Activated T-helper 1 cell treated with Interleukin-2 at 50 U/mL for 16 hours (primary cell): ENCODE measurements at places on chromosomes 4 and X.
A peak's percentile ranks its signal among the peaks of the same experiment; 100 is the strongest.

DNA sequence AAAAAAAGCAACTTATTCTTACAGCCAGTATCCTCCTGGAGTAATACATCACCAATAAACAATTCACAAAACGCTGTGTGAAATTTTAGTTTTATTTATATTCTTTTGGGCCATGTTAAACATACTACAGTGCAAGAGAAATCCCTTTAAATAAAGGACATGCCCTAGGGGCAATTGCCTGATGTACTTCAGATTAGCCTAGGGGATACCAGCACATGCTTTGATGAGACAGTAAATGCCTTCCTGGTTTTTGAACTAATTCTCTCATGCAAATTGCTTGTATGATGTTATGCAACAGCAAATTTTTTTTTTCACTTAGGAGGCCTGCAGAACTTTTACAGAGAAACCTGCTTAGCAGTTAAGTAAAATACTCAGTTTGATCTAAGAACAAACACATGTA lies 711.9 kb upstream of the FRG1 start:
- DNase-seq: no peak

DNA sequence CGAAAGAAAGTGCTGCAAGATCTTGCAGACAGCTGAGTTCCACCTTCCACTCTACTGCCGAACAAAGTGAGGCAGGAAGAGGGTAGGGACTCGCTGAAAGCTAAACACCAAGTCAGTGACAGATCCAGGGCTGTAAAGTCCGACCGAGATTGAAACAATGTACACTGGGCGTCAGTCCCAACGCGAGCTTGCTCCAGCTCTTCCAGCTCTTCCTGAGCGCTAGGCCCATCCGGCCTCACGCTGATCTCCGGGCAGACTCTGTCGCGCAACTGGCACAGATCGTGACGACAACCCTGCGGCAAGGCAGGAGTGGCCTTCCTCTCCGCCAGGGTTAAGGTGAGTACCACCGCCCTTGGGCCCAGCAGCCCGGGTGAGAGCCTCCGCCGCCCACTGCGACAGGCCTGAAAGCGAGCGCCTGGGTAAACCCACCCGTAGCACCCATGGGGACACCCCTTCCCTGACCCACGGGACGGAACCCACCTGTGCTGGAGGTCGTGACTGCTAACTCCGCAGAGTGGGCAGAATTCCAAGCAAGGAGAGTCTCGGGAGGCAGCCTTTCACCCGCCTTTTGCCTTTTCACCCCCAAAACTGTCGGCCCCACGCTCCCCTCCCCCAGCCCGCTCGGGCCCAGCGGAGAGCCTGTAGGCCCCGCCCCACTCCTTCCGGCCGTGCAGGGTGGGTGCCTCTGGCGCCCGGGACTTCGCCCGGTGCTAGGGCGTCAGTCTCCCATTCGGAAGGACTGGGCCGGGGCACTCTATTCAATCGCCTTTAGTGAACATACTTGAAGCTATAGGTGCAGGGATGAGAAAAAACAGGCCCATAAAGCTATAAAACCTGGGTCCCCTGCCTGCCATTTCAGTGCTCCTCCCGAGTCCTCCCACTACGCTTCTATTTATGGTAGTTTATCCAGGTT lies at the start of gene TMLHE:
Gene TMLHE (minus strand): TSS at position 641 of the 913 bp plus-strand sequence. CDS start 67,676 bp downstream, outside the sequence.
- peak; percentile 39 for DNase-seq

GRCh38 chr4:105933083-105933482 lies 37.8 kb downstream of the NPNT start:
- DNase-seq: no peak

DNA sequence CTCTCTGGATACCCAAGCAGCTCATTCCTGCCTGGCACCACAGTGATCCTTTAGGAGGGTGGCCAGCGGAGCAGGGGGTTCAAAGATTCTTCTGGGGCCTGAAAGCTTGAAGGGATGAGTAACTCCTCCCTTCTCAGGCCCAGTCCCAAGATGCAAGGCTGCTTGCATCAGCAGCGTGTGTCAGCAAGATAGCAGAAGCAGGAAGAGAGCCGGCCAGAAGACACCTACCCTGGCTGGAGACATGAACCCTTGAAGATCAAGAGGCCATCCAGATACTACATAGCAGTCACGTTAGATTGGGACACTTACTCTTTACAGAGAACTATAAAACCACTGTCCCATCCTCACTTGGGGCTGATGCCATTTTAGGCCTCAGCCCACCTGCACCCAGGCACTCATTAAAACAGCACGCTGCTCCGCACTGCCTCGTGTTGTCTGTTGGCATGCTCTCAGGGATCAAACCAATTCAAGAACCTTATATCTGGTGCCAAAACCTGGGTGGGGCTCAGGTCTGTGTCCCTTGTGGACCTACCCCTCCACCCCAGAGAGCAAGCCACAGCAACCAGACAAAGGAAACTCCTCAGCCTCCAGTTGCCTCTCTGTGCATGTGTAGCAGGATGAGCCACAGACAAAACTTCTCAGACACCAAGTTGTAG lies 6.5 kb downstream of the UGT2B17 start:
- DNase-seq: no peak

- no peak for DNase-seq
Observed at GRCh38 chrX:94288325-94288724, 614.3 kb downstream of the FAM133A start.

- DNase-seq: no peak
Observed at GRCh38 chrX:99192421-99192820, 1217.7 kb downstream of the PCDH19 start.

- DNase-seq: no peak
Observed at GRCh38 chr4:43758836-43759235, 689.8 kb downstream of the KCTD8 start.

DNA sequence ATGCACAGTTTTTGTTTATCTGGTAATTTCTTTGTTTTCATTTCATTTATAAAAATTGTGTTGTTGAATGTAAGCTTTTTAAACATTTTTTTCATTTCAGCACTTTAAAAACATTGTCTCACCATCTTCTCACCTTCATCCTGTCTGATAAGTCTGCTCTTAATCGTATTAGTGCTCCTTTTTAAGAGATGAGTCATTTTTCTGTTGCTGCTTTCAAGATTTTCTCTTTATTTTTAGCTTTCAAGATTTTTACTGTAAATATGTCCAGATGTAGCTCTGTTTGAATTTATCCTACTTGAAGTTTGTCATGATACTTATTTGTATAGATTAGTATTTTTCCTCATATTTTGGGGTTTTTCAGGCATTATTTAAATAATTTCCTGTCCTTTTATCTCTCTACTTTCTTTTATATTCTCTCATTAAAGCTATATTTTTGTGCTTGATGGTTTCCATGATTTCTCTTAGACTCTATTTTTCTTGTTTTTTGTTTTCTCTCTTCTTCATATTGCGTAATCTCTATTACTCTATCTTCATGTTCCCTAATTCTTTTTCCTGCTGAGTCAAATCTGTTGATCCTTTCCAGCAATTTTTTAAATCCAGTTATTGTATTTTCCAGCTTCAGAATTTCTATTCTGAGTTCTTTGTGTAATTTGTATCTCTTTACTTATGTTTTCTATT lies 1400.4 kb upstream of the PCDH7 start:
- DNase-seq: no peak

- DNase-seq: no peak
Observed at GRCh38 chrX:3777416-3777815, 64.0 kb upstream of the PRKX start.

GRCh38 chrX:37829721-37830120 lies 17.6 kb downstream of the DYNLT3 start:
- no peak for DNase-seq

DNA sequence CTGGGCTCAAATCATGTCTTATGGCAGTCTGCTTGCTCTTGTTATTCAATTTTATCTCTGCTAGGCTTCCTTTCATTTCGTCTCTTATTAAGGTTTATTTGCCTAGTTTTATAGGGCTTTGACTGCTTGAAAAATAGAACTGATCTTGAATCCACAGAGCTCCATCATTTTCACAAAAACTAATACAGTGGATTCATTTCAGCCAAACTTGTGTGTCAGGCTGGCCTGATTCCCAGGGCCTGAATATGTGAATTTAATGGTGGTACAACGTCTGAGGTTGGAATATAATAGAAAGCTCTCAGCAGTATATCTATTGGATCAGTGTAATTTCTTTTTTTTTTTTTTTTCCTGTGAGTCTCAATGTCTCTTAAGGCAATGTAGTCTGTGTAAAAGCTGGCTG lies 123.3 kb downstream of the POU4F2 start:
- no peak for DNase-seq

- no peak for DNase-seq
Observed at GRCh38 chr4:175297965-175298565, 379.9 kb downstream of the ADAM29 start.

DNA sequence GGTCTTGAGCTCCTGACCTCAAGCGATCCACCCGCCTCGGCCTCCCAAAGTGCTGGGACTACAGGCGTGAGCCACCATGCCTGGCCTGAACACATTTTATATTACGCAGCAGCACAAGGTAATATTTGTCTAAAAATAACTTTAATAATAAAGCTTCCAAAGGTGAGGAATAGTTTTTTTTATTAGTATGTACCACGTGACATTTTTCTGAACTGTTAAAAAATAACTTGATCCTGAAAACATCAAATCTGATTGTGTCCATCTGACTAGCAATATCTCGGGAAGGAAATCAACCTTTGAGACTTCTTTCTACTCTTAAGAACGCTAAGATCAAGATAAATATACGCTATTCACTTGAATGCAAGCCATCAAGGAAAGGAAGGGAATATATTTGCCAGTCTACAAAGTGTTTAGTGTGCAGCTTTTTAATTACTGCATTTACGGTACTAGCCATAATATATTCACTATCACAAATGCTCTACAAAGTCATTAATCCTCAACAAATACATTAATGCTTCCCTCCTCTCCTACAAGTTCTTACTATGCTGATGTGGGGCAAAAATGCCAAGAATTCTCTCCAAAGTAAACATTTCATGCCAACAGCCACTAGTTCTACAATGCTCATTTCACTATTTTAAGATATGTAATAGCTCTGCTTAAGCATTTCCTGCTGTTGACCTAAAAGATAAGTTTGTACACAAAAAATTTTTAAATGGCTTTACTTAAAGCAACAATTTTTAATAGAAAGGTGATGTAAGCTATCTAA lies 143.6 kb downstream of the APBB2 start:
- no peak for DNase-seq

DNA sequence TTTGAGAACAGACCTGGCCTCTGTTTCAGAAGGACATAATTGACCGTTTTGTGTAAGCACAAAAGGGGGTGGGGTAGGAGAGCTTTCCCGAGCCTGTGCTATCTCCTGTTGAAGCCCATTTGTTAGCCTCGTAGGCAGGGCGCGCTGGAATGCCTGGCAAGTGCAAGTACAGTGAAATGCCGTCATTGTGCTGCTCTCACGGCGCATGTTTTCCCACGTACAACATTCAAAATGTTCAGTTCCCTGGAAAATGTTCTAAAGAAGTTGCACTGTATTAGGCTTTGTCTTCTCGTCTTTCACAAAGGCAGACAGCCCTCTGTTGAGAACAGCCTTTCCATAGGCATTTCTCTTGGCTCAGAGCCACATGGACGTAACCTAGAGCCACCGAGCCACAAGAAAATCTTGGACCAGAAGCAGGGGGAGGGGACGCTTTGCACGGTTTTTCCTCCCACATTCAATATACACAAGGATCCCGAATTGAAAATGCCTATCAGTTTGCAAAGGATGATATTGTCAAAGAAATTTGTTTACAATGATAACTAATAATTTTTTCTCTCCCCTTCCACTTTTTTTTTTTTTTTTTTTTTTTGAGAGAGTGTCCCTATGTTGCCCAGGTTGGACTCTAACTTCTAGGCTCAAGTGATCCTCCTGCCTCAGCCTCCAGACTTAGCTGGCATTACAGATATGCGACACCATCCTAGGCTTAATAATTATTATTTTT lies 54.6 kb upstream of the RAPGEF2 start:
- DNase-seq: no peak

- no peak for DNase-seq
Observed at GRCh38 chr4:39636531-39637184, 2.0 kb downstream of the SMIM14 start.

- DNase-seq: no peak
Observed at GRCh38 chr4:78100060-78100459, 42.9 kb downstream of the FRAS1 start.

- DNase-seq: no peak
Observed at GRCh38 chr4:26030260-26030667, 116.2 kb downstream of the SMIM20 start.

DNA sequence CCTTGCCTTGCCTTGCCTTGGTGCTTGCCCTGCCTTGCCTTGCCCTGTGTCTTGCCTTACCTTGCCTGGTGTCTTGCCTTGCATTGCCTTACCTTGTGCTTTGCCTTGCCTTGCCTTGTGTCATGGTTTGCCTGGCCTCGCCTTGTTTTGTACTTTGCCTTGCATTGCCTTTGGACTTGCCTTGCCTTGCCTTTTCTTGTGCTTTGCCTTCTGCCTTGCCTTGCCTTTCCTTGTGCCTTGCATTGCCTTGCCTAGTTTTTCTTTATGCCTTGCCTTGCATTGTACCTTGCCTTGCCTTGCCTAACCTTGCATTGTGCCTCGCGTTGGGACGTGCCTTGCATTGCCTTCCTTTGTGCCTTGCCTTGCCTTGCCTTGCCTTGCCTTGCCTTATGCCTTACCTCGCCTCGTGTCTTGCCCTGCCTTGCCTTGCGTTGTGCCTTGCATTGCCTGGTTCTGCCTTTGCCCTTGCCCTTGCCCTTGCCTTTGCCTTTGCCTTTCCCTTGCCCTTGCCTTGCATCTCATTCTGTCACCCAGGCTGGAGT lies 82.8 kb downstream of the TAB3 start:
- no peak for DNase-seq

GRCh38 chr4:107153228-107153627 lies 117.1 kb upstream of the DKK2 start:
- DNase-seq: no peak

- DNase-seq: no peak
Observed at GRCh38 chrX:19156186-19156585, 33.9 kb upstream of the ADGRG2 start.

- no peak for DNase-seq
Observed at GRCh38 chrX:108090491-108091263, 665 bp downstream of the PSMD10 start.

DNA sequence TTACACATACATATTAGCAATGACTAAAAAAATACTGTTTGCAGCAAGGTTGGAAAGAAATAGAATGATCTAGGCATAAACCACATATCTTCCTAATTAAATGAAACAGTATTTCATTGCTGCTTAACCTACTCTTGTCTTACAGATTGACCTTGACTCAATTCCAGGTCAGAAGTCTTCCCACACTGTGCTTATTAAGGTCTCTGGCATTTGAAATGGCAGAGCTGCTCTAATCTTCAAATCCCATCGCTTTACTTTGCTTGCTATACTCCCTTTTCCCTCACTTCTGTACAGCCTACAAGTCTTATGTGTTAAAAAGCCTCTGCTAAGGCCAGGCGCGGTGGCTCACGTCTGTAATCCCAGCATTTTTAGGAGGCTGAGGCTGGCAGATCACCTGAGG lies 424.5 kb downstream of the RPA4 start:
- no peak for DNase-seq

- DNase-seq: no peak
Observed at GRCh38 chrX:22360129-22360528, 87.4 kb downstream of the CBLL2 start.

- no peak for DNase-seq
Observed at GRCh38 chr4:182975806-182976205, 58.6 kb upstream of the DCTD start.

DNA sequence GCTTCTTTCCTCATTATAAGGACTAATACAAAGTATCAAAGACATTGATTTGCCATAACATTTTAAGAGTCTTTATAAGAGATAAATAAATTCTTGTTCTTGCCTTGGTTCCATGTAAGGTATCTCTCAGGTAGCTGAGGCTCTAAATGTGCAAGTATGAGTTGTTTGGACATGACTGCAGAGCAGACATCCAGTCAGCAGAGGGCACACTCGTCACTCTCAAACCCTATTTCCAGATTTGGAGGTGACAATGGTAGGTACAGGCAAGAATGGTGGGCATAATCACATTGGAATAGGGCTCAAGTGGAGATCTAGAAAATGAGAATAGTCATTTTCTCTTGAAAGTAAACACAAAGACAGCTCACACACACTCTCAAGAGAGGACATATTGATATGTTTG lies 133.3 kb upstream of the ZIC3 start:
- no peak for DNase-seq
